ENCODE measurements at places on chromosomes 6 and 20. TPM values are rescaled to one million over a fixed set of nuclear protein-coding genes. Genes with fewer than 3 reads are reported as not detected.

FOXP4 gene
- total RNA-seq: 27.7 TPM

DNA sequence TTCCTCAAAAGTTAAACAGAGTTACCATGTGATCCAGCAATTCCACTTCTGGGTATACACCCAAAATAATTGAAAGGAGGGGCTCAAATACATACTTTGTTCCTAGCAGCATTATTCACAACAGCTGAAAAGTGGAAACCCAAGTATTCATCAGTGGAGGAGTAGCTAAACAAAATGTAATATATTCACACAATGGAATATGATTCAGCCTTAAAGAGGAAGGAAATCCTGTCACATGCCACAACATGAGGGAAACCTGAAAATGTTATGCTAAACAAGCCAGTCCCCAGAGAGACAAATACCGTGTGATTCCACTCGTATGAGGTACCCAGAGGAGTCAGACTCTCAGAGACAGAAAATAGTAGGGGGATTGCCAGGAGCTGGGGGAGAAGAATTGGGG, 44.5 kb downstream of the PXDC1 start:
- DNase-seq: no peak
- no peak overlapping the region for H3K27ac ChIP-seq
- peaks cover 35% of the 10 kb centered on the region for H3K27me3 ChIP-seq
- no peaks in the 10 kb centered on the region for H3K4me1 ChIP-seq

- no peak overlapping the region for H3K27ac ChIP-seq
- no peak overlapping the region for H3K4me3 ChIP-seq
- H3K36me3 ChIP-seq: no peaks in the 10 kb centered on the region
- H3K27me3 ChIP-seq: no peaks in the 10 kb centered on the region
- DNase-seq: no peak
Observed at GRCh38 chr20:6311841-6312655, 189.2 kb upstream of the FERMT1 start.

DNA sequence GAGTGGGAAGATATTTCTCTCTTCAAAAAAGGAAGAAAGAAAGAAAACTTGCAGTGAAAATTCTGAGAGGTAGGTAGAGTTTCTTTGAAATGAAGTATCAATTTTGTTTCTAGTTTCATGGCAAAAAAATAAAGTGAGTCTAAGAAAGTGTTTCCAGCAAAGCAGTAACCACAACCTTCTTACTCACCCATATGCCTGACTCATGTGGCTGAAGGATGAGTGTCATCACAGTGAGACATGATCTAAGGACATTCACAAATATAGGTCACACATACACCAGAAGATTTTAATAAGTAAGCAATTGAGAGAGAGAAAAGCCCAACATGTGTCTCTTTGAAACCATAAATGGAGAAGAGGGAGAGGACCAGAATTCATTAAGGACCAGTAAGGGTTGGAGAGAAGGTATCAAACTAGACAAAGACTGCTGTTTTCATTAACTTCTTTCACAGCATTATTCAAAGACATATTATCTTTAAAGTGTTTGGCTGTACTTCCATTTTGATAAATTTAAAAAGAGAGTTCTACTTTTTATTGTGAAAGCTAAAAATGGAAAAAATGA, 169.5 kb downstream of the FRK start:
- no peaks in the 10 kb centered on the region for H3K36me3 ChIP-seq
- DNase-seq: no peak
- H3K27ac ChIP-seq: peak overlapping the region; percentile 56
- H3K27me3 ChIP-seq: no peaks in the 10 kb centered on the region
- H3K4me1 ChIP-seq: peaks cover 16% of the 10 kb centered on the region
- peak overlapping the region; percentile 25 for H3K4me3 ChIP-seq

DNA sequence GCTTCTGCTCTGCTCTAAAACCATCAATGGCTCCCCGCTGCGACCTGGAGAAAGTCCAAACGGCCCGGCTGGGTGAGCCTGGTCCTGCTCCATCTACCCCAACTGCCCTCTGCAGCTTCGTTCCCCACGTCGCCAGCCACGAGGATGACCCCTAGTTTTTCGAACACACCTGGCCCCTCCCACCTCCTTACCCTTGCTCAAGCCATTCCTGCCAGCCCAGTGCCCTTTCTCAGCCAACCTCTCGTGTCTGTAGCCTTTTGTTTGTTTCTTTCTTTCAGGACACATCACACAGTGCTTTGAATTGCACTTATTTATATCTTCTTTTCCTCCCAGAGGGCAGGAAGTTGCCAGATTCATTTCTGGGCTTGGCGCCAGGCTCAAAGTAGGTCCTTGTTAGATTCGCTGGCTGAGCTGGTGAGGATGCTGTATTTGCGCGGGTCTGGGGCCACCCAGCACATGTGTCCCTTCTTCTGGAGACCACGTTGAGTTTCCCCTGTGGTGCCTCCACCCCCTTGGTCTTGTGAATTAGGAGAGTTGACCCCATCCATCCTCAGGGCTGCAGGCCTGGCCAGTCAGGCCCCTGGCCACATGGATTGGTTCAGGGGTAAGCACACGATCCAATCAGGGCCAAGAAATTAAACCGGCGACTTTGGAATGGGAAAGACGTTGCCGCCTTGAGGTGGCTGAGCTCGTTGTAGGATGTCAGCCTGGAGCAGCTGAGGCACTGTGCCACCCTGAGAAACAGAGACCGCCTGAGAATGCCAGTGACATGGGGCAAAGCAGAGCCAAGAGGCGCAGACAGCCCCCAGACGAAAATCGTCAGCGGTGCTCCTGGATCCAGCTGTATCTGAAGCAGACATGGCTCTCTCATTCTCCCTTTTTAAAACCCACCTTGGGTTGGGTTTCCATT, 156.0 kb downstream of the CEBPB start:
- peak; percentile 35 for DNase-seq
- H3K36me3 ChIP-seq: peaks cover 1% of the 10 kb centered on the region
- H3K27ac ChIP-seq: peak overlapping the region; percentile 24
- peaks cover 6% of the 10 kb centered on the region for H3K27me3 ChIP-seq

DNA sequence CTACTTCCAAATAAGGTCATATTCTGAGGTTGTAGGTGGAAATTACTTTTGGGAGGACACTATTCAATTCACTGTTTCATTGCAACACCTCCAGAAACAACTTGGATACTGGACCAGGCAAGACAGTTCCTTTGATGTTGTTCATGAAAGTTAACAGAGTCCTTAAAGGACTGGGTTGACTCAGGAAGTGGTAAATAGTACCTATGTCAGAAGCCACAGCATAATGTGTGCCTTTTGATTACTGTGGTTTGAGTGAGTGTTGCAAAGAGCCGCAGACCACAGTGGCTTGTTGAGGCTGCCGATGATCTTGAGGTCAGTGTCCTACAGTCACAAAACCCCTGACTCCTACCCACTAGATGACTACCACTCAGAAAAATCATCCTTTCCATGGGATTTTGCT, 10.9 kb downstream of the IL20RA start:
- H3K4me1 ChIP-seq: peaks cover 15% of the 10 kb centered on the region
- peaks cover 84% of the 10 kb centered on the region for H3K27me3 ChIP-seq
- no peak overlapping the region for H3K4me3 ChIP-seq
- peaks cover 3% of the 10 kb centered on the region for H3K36me3 ChIP-seq
- DNase-seq: peak; percentile 76

LY86 gene
- total RNA-seq: 0.39 TPM

- no peak overlapping the region for H3K27ac ChIP-seq
- H3K36me3 ChIP-seq: peaks cover 1% of the 10 kb centered on the region
- H3K27me3 ChIP-seq: no peaks in the 10 kb centered on the region
- H3K4me3 ChIP-seq: no peak overlapping the region
- no peak for DNase-seq
Observed at GRCh38 chr20:37323985-37324384, 22.0 kb upstream of the SRC start.

GRCh38 chr6:16402581-16402900, 164.2 kb downstream of the GMPR start:
- H3K4me3 ChIP-seq: no peak overlapping the region
- no peaks in the 10 kb centered on the region for H3K27me3 ChIP-seq
- no peak for DNase-seq
- H3K4me1 ChIP-seq: peaks cover 29% of the 10 kb centered on the region
- H3K36me3 ChIP-seq: peaks cover 5% of the 10 kb centered on the region
- H3K27ac ChIP-seq: peak overlapping the region; percentile 6

SGK2 gene
- total RNA-seq: 1.7 TPM

FAM83B gene
- total RNA-seq: not detected

CARMIL1 gene
- total RNA-seq: 5.0 TPM

GPR6 gene
- total RNA-seq: not detected

SCUBE3 gene
- total RNA-seq: 0.16 TPM

DNA sequence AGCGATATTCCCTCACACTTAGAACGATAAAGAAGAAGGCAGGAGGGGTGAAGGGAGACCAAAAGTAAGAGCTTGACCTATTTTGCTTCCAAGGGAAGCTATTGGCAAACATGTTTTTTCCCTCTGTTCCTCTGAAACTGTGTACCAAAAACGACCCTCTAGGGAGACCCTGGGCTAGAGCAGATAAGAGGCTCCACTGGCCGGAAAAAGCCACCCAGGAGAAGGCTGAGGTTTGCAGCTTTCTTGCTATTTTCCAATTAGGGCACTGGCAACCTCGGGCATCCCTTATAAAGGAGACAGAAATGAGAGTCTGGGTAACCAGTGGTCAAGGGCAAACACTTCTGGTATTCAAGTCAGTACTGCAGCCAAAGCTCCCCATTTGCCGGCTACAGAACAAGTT, 168.0 kb downstream of the KIF16B start:
- H3K27ac ChIP-seq: no peak overlapping the region
- no peak for DNase-seq
- no peaks in the 10 kb centered on the region for H3K4me1 ChIP-seq
- H3K27me3 ChIP-seq: no peaks in the 10 kb centered on the region

PAQR8 gene
- 14.6 TPM for total RNA-seq

BNIP5 gene
- not detected for total RNA-seq

DNA sequence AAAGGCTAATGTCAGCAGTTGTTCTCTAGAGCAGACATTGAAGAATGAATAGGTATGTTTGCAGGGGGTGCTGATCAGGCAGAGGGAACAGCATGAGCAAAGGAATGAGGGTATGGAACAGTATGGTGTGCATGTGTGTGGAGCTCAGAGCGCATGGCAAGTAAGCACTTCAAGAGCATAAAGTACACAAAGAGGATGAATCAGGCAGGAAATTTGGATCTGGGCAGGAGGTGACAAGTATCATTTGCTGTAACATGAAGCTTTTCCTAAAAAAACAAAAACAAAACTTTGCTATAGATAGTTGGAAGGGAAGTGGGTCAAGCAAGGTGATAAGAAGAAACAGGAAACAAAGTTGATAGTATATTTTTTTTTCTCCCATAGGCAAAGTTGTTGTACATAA, 746.8 kb downstream of the HDGFL1 start:
- no peak for DNase-seq

BTN1A1 gene
- total RNA-seq: 0.10 TPM

KCNQ2 gene
- 0.44 TPM for total RNA-seq

WDR46 gene
- total RNA-seq: 46.6 TPM

GRCh38 chr20:18909254-18909653, 95.7 kb downstream of the SCP2D1 start:
- H3K36me3 ChIP-seq: no peaks in the 10 kb centered on the region
- no peak for DNase-seq
- no peaks in the 10 kb centered on the region for H3K27me3 ChIP-seq
- no peak overlapping the region for H3K27ac ChIP-seq
- no peaks in the 10 kb centered on the region for H3K4me1 ChIP-seq

TRIM15 gene
- 0.84 TPM for total RNA-seq

- H3K27me3 ChIP-seq: peaks cover 36% of the 10 kb centered on the region
- no peaks in the 10 kb centered on the region for H3K36me3 ChIP-seq
- no peak overlapping the region for H3K4me3 ChIP-seq
- no peak overlapping the region for H3K27ac ChIP-seq
- no peak for DNase-seq
Observed at GRCh38 chr20:44041001-44041400, 126.3 kb downstream of the TOX2 start.

SAMD5 gene
- total RNA-seq: not detected

DNA sequence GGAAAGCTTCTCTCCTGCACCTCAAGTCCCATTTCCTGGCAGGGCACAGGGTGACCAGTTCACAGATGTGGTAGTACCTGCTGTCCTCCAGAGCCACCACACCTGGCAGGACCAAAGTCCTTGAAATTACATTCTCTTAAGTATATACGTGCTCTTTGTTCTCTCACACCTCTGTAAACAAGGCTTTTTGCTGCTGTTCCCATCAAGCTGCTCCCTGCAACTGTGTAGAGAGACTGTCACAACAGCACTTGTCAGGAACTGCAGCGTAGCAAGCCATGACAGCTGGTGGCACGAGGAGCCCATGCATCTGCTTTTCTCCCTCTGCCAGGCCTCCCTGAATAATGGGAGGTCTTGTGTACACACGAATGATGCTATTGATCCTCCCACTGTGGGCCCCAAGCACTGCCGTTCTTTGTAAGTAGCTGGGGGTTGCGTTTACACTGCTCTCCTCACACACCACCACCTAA, 431.8 kb downstream of the CD83 start:
- no peaks in the 10 kb centered on the region for H3K27me3 ChIP-seq
- peaks cover 4% of the 10 kb centered on the region for H3K4me1 ChIP-seq
- H3K36me3 ChIP-seq: no peaks in the 10 kb centered on the region
- DNase-seq: no peak
- no peak overlapping the region for H3K27ac ChIP-seq
- no peak overlapping the region for H3K4me3 ChIP-seq

DNA sequence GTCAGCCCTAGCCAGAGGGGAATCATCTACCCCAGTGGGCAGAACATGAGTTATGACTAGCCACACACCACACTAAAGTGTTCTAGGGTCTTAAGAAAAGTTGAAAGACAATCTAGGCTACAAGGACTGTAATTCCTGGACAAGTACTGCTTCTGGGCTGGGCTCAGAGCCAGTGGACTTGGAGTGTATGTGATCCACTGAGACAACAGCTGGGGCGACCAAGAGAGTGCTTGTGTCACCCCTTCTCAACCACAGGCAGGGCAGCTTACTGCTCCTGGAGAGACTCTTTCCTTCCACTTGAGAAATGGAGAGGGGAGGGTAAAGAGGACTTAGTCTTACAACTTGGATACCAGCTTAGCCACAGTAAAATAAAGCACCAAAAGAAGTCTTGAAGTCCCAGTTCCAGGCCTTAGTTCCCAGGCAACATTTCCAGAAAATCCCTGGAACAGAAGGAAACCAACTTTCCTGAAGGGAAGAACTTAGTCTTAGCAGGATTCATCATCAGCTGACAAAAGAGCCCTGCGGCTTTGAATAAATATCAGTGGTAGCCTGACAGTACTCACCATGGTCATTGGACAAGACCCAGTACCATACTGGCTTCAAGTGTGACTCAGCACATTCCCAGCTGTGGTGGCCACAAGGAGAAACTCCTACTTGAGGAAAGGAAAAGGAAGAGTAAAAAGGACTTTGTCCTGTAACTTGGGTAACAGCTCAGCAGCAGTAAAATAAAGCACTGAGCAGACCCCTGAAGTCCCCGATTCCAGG, 355.1 kb upstream of the ADGRB3 start:
- DNase-seq: no peak
- no peak overlapping the region for H3K27ac ChIP-seq
- H3K4me1 ChIP-seq: no peaks in the 10 kb centered on the region
- H3K4me3 ChIP-seq: no peak overlapping the region

ADGRG6 gene
- 0.74 TPM for total RNA-seq

RNF182 gene
- total RNA-seq: not detected

FOXQ1 gene
- total RNA-seq: not detected

- no peaks in the 10 kb centered on the region for H3K36me3 ChIP-seq
- no peaks in the 10 kb centered on the region for H3K4me1 ChIP-seq
- H3K27me3 ChIP-seq: no peaks in the 10 kb centered on the region
- no peak overlapping the region for H3K4me3 ChIP-seq
- no peak for DNase-seq
- no peak overlapping the region for H3K27ac ChIP-seq
Observed at GRCh38 chr20:24588047-24588635, 118.7 kb downstream of the SYNDIG1 start.

Data from activated T-cell treated with anti-CD3 and anti-CD28 coated beads, Interleukin-2, amount 50 U/mL, for 72 hours (primary cell).